SHP77 (cell line): ENCODE measurements at places on chromosomes 7 and 10.
A peak's percentile ranks its signal among the peaks of the same experiment; 100 is the strongest.

GRCh38 chr7:55575733-55576132 is 3.4 kb upstream of the VOPP1 start:
- DNase-seq = no peak

GRCh38 chr10:78231939-78232338 is 198.3 kb downstream of the RPS24 start:
- DNase-seq = no peak

DNA sequence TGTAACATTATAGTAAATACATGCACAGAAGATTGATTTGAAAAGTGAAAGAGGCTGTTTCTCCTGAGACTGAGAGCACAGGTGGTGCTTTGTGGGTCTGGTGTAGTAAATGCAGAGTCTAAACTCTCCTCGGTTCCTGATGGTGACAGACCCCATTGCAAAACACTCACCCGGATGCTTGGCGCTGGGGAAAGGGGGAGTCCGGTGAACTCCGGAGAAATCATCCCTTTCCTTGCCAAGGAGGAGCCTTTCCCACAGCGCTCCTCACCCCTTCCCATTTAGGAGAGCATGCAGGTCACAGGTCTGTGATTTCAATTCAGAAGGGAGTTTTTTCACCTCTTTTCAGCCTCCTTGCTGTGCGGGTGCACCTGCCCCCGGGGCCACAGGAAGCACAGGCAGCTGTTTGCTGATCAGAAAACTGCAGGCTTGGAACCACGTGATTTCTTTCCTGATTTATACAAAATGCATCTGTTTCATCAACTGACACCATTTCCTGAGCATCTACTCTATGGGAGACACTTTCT is 75.6 kb upstream of the LYZL2 start:
- peak; percentile 4 for DNase-seq

- DNase-seq = no peak
Observed at GRCh38 chr7:155343661-155344121, 46.0 kb downstream of the INSIG1 start.

GRCh38 chr10:72056932-72057751 is 31.2 kb downstream of the SPOCK2 start:
- no peak for DNase-seq

- no peak for DNase-seq
Observed at GRCh38 chr7:139702313-139702731, 75.5 kb downstream of the HIPK2 start.
